NCI-H2107 (cell line): ENCODE measurements at places on chromosomes 6 and 20.
A peak's percentile ranks its signal among the peaks of the same experiment; 100 is the strongest.

- DNase-seq, result no peak
These were observed 173.1 kb upstream of the SSTR4 start for GRCh38 chr20:22861990-22862389.

- DNase-seq, result no peak
These were observed 277.2 kb upstream of the PREP start for GRCh38 chr6:105680131-105680530.

- DNase-seq, result no peak
These were observed 871.2 kb downstream of the TFAP2A start for GRCh38 chr6:9543649-9544048.

DNA sequence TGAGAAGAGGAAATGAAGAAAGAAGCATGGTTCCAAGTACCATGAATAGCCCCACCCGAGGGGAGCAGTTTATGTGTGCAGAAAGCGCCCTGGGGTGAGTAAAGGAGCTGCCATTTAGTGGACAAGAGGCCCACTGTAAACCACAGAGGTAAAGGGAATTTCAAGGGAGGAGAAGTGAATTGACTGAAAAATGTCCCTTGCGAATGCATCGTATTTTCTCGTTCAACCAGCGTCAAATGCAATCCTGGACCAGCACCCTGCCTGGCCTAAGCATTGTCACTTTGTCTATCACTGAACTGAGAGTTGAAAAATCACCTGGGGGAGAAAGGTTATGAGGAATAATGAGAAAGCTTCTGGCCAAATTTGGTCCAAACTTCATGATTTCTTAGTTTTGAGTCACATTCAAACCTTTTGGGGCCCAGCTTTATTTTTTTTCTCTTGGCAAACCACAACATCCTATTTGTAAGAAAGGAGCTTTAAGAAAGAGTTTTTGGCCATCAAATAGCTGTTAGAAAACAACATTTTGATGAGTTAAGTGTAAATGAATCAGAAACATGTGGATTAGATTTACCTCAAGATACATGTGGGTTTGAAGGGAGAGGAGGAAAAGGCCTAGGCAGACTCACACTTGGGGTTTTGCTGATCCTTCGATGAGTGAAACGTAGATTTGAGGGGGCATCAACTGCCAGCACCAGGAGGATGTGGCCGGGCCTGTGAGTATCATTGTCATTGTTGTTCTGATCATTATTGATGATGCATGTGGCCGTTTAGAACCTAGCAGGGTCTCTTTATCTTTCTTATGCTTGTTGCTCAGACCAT is 214.0 kb downstream of the CLIC5 start:
- DNase-seq, result no peak

GRCh38 chr6:92708945-92709344 is 710.4 kb downstream of the EPHA7 start:
- no peak for DNase-seq

- DNase-seq, result no peak
These were observed 90.8 kb downstream of the FAM50B start for GRCh38 chr6:3939964-3940363.

DNA sequence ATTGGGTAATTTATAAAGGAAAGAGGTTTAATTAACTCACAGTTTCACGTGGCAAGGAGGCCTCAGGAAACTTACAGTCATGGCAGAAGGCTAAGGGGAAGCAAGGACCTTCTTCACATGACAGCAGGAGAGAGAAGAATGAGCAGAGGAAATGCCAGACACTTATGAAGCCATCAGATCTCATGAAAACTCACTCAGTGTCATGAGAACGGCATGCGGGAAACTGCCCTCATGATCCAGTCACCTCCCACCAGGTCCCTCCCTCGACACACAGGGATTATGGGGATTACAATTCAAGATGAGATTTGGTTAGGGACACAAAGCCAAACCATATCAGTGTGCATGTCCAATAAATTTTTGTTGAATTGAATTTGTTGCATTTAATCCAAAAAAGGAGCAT is 52.0 kb downstream of the ECT2L start:
- DNase-seq, result no peak

- DNase-seq, result no peak
These were observed 258.5 kb downstream of the KIF16B start for GRCh38 chr20:16314748-16315159.

- DNase-seq, result no peak
These were observed 14.1 kb upstream of the SLC22A2 start for GRCh38 chr6:160272707-160273106.

DNA sequence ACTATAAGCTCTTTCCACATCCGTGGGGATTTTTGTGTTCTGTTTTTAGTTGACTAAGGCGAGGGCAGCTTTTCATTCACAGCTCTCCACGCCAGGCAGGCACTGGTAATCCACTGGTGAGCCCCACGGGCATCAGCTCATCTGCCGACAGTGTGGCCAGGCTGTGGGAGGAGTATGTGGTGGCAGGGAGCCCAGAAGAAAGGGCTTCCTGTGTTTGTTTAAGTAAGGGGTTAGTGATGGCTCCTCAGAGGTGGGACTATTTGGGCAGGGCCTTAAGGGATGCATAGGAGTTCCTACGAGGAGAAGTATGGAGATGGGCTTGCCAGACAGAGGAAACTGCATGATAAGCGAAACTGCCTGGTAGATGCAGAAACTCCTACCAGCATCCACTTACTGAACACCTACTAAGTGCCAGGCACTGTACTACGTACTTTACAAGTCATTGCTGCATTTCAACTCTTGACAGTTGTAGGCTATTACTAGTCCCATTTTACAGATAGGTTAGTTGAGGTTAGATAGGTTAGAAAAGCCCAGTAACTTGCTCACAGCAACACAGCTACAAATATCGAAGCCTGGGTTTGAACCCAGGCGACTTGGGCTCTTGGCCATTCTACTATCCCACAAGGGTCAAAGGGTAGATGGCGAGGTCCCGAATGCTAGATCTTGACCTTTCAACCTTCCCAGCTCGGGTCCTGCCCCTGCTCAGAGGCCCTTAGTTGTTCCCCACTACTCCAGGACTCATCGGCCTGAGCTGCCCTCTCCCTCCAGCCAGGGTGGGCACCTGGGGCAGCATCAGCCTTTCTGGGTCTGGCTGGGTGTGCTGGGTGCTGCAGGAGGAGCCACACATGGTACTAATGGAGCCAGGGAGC is 55.1 kb downstream of the CEBPB start:
- no peak for DNase-seq

- DNase-seq, result no peak
These were observed 93.8 kb upstream of the CD93 start for GRCh38 chr20:23179766-23180403.

DNA sequence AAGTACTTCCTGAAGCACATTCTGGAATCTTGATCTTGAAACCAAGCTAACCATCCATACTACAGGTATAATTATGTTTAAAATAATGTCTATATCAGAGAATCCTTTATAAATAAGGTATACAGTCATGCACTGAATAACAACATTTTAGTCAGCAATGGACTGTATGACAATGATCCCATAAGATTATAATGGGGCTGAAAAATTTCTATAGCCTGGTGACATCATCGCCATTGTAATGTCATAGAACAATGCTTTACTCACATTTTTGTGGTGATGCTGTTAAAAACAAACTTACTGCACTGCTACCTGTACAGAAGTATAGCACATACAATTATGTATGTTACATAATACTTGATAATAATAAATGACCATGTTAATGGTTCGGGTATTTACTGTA is 31.8 kb downstream of the RNF146 start:
- DNase-seq, result no peak

- DNase-seq, result no peak
These were observed 477.0 kb downstream of the HAO1 start for GRCh38 chr20:7463290-7463689.

DNA sequence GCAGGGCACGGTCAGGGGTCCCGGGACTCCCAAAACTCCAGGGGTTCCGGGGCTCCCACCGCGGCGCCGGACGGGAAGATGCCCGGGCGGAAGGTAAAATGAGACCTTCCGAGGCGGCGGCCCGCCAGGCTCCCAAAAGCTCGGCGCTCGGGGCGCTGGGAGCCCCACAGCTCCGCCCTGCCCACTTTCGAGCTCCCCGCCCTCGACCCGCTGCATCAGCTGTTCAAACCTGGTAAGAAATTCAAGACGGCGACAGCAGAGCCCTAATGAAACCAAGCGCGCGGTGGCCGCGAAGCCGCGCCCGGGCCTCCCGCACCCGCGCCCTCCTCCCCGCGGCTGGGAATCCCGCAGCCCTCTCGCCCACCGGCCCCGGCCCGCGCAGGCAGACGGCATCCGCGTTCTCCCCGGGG is 369 bp downstream of the SLC4A11 start:
- no peak for DNase-seq

DNA sequence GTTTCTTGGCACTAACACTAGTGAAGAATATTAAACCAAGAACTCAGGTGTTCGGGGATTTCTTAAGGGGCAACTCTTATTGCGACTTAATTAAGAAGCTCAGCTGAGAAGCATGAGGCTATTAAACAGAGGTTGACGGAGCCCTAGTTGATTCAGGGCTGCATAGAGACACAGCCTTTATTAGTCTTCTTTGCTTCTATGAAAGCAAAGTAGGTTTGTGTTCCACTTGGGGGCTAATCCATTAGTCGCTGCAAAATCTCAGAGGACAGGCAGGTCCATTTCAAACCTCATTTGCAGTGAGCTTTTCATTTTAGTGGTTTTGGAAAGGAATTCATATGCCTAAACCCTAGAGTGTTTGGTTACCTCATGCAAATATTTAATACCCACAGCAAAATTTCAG is 506.6 kb upstream of the SULF2 start:
- DNase-seq, result no peak

GRCh38 chr6:95660544-95660943 is 83.2 kb downstream of the MANEA start:
- no peak for DNase-seq

GRCh38 chr20:50680105-50680960 is 11.0 kb downstream of the RIPOR3 start:
- DNase-seq, result no peak

GRCh38 chr6:95521181-95521580 is 56.2 kb upstream of the MANEA start:
- DNase-seq, result no peak

GRCh38 chr20:19122395-19122794 is 90.0 kb upstream of the SLC24A3 start:
- DNase-seq, result no peak

GRCh38 chr6:87756858-87757257 is 54.8 kb upstream of the AKIRIN2 start:
- DNase-seq, result no peak

DNA sequence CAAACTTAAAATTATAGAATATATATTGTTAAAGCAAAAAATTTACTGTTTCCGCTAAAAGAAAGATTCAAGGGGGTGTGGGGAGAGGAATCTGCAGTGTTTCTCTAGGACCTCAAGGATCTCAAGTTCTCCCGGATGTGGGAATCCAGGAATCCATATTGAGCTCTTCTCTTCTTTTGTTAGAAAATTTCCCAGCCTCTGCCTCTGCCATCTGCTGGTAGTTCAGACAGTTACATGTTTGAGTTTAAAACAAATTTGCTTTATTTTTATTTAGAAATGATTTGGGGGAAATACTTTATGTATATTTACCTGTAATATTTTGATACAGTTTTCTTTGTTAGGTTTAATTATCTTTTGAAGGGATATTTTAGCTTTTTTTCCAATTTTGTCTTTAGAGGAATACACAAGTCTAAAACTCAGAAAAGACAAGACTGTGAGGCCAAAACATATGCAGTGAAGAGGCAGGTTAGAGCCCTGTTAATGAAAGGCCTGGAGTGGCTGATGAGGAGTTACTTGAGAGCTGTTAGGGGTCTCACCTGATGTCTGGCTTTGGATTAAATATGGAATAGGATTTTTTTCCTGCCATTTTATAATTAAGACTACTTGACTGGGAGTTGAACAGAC is 268.8 kb downstream of the ARID1B start:
- peak; percentile 48 for DNase-seq

GRCh38 chr6:117498159-117498558 is 15.7 kb downstream of the DCBLD1 start:
- no peak for DNase-seq

DNA sequence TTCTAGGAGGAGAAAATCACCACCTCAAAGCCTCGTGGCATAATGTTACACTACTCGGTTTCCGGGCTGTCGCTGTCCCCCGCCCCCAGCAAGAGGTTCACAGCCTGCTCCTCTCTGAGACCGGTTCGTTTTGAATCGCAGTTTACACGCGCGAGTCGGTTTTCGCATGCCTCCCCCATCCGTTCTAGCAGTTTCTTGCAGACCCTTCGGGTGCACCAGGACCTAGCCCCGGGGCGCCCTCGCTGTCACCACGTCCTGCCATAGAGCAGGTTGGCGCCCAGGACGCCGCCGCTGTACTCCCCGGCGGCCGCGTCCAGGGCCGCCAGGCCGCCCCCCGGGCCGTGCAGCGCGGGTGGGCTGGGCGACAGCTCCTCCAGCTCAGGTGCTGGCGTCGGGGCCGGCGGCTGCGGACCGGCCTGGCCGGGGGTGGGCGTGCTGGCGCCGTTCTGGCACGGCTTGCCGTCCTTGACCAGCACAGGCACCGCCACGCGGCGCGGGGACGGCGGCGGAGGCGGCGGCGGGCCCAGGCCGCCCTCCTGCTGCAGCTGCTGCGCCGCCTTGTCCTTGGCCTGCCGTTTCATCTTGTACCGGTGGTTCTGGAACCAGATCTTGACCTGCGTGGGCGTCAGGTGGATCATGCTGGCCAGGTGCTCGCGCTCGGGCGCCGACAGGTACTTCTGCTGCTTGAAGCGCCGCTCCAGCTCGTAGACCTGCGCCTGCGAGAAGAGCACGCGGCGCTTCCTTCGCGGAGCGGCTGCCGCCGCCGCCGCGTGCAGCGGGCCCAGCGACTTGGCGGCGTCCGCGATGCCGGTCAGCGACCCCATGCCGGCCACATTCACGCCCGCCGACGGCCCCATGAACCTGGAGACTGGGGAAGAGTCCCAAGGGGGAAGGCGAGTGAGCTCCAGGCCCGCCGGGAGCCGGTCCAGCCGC is 1.4 kb downstream of the NKX2-4 start:
- DNase-seq, result no peak

DNA sequence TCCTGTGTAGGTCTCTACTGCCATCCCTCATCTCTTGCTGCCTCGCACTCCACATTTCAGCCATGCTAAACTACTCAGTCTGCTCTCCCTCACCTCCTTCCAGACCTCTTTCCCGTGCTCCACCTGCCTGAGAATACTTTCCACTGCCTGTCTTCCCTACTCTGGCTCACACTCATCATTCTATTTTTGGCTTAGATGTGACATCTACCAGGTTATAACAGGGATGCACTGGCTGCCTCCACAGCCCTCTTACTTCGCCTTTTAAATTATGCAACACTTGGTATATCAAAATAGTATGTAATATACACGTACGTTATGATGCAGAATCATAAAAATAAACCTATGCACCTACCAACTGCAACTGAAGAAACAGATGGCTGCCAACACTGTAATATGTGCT is 222.8 kb upstream of the DTNBP1 start:
- no peak for DNase-seq

DNA sequence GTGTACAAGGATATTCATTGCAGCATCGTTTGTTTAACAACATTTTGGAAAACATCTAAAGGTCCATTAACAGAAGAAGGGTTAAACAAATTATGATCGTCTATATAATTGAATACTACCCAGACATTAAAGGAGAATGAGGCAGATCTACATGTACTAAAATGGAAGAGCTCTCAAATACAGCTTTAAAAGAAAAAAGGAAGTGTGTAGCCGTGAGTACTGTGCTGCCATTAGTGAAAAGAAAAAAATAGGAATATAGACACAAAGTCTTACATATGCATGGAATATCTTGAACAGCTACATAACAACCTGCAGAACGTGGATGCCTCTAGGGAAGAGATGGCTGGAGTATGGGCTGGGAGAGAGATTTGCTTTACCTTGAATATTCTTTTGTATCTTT is 37.9 kb downstream of the PRDM1 start:
- DNase-seq, result no peak

- DNase-seq, result no peak
These were observed 76.1 kb upstream of the SLC4A11 start for GRCh38 chr20:3315136-3315535.

GRCh38 chr20:20085071-20085470 is 32.7 kb downstream of the CFAP61 start:
- no peak for DNase-seq
